ENCODE measurements at places on chromosomes 5 and 9.

- no peak for DNase-seq
These were observed 452.8 kb downstream of the RAB3C start for GRCh38 chr5:59035681-59036080.

GRCh38 chr9:127776924-127777289 lies 1.6 kb downstream of the SH2D3C start:
- DNase-seq, result no peak

- DNase-seq, result peak; percentile 26
These were observed 828 bp upstream of the TRIO start for GRCh38 chr5:14142202-14142826.

DNA sequence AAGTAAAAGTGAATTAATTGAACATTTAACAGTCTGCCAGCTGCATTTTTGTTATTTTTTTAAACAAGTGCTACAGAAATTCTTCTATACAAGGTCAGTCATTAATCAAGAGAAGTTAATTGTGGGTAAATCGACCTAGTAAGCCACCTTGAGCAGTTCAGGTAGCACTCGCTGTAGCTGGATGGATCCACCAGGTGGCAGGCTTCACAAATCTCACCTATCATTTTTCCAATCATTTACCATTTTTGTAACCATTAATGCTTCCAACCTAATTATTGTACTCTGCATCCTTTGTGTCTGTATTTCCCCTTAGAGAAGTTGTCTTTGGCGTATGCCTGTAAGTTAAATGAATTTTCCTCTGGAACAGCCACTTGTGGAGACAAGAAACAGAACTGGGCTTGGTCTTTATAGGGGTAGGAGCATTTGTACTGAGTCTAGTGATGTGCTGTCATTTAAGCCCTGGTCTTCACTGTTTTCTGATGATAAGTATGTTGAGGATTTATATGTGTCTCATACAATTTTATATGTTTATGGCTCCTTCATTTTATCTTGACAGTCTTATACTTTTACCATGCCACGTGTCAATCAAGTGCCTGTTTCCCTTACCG lies 39.5 kb downstream of the CD180 start:
- peak; percentile 56 for DNase-seq

- peak; percentile 94 for DNase-seq
These were observed 5.1 kb upstream of the CAST start for GRCh38 chr5:96657068-96657467.

- peak; percentile 3 for DNase-seq
These were observed 133.9 kb downstream of the ADCY2 start for GRCh38 chr5:7529880-7530279.

- no peak for DNase-seq
These were observed 3.9 kb downstream of the FLT4 start for GRCh38 chr5:180645274-180646204.

- no peak for DNase-seq
These were observed 50.8 kb upstream of the CTNNA1 start for GRCh38 chr5:138702166-138703077.

- no peak for DNase-seq
These were observed 295.9 kb downstream of the NFIB start for GRCh38 chr9:14018081-14018480.

DNA sequence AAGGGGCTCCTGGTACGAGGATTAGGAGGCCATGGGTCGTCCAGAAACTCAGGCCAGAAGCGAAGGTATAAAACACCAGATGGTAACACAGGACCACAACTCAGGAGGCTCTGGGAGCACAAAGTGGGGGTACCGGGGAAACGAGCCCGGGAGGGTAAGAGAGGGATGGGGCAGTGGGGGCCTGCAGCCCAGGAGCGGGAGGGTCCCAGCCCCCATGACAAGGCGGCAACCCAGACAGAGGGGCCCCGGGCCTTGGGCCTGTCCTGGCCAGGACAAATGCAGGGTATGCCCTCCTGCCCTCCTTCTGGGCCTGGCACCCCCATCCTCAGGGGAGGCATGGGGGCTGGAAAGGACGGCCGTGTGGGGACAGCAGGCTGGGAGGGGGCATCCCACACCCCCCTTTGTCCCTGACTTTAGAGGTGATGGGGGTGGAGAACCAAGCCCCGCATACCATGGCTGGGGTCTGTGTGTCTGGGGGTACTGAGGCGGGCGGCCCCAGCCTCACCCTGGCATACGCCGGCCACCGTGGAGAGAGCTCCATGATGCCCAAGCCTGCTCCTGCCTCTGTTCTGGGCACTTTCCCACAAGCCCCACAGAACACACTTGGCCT lies 47.0 kb upstream of the EXOC3 start:
- DNase-seq, result no peak

GRCh38 chr9:31674264-31674663 lies 710.2 kb upstream of the ACO1 start:
- no peak for DNase-seq

DNA sequence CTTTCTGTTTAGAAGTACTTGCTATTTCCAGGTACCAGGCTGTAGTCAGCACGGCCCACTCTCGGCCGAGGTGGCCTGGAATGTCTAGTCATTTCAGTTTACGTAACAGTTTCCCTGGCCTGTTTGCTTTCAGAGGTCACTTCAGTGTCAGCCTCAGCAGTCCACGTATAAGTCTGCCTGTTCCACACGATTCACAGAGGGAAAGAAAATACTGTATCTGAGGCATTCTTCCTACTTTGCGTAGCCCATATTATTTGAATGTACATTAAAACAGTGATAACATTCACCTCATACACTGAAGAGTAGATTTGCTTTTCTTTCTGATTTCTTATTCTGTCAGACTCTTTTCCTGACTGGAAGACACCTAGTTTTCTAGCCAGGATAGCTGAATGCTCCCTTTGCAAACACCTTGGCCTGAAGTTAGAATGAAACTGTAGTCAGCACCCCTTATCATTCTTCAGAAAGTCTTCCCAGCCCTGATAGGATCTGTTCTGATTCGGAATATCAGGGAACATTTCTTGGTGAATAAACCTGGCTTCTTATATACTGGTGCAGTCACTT lies 140.9 kb downstream of the AOPEP start:
- no peak for DNase-seq

DNA sequence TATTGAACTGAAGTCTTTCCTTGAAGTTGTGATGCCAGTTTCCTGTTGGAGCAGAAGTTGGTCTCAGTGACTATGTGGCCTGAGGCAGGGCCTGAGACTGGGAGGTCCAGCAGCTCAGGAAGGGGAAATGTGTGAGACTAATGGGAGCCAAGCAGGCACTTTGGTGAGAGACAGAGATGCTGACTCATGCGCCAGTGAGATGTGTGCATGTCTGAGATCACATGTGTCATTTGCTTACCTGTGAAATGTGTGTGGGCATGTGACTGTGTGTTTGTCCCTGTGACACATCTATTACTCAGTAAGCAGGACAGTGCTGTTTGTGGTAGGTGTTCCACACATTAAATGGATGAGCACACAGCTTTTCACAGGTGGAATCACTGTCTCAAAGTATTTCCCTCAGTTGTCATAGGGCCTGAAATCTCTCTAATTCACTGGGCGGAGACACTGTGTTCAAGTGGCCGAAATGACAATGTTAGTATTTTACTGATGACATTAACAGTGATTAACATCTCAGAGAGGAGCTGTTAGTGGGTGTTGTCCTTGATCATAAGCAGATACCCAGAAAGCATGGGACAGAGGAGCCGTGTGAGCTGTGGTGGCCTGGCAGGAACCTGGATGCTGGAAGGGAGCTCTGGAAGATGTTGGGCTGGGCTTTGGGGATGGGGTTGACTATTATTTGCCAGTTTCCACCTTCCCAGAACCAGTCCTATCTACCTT lies 7.4 kb downstream of the NPR2 start:
- DNase-seq, result no peak

- no peak for DNase-seq
These were observed 223.6 kb downstream of the AOPEP start for GRCh38 chr9:94950040-94950578.

Measured in hematopoietic multipotent progenitor cell treated with erythropoietin and hydrocortisone succinate and interleukin-3 and kit ligand, for 4 days (in vitro differentiated cells).